ENCODE measurements at places on chromosomes 7 and 10.
A peak's percentile ranks its signal among the peaks of the same experiment; 100 is the strongest.

GRCh38 chr7:47573758-47574481 is 8.0 kb downstream of the TNS3 start:
- no peak for DNase-seq

- DNase-seq = peak; percentile 60
These were observed 984 bp upstream of the IKZF1 start for GRCh38 chr7:50303335-50304128.

DNA sequence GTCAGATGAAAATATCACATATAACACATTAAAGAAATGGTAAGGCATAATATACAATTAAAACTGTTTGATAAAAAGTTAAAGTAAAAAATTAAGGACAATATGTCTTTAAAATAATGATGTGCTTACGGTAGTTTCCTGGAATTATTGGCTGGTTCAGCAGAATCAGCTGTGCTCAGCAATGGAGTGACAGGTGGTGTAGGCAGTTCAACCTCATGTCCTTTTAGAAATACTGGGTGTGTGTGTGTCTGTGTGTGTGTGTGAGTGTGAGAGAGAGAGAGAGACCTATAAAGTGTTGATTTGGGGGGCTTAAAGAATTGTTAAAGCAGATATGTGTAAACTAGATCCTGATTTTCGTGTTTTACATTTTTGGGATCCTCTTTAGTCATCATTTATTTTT is 141.2 kb downstream of the ADAM22 start:
- no peak for DNase-seq

DNA sequence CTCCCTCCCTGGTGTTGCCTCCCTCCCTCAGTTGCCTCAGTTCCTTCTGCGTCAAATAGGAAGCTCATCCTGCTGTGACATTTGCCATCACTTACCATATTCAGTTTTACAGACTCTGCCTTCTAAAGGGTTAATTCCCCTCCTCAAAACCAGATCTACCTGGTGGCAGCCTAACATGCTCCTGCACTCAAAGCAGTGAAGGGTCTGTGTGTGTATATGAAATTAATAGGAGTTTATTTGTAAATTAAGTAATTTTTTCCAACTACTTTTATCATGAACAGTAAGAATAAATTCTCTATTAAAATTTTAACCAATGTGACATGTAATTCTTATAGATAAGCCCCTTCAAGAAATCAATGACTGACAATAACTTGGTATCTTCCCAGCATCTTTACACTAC is 158.6 kb upstream of the INSYN2A start:
- no peak for DNase-seq

DNA sequence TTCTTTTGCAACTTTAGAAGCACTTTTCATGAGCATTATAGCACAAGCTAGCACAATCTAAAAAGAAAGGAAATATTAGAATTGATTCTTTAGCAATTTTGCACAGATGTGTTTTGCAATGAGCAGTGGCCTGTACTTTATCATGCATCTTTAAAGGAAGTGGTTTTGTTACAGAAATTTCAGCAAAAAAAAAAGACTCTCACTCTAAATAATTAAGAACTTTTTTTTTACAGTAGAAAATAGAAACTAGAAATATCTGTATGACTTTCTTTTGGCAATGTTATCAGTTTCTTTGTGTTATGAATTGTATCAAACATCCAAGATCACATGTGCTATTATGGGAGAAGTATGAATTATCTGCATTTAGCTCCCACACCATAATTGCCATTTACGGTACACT is 195.7 kb upstream of the KLF6 start:
- DNase-seq = no peak

DNA sequence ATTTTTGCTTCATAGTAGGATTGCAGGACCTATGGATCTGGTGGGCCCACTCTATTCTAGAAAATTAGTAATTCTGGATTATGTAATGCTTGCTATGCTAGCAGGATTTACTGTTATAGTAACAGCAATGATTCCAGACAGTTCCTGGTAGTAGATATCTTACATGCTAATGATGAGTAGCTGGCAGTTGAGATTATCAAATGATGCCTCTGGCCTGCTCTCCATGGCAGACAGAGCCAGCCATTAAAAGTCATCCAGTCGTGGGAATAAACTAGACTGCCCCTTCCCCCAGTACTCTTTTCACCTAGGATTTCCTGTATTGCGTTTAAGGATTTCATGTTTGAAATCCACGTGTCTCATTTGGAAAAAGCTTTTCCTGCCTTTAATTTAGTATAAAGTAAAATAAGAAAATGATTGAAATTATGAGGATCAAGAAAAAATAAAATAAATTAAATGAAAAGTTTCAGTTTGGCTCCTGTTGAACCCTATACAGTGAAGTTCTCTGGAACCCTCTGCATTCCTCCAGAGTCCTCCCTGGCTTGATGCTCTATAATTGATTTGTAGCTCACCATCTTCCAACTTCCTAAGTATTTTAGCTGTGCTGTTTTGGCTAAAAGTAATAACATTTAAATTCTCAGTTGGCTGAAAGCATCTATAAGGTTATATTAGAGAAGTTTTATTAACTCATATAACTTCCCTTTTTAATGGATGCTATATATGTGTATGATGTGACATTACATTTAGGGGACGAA is 14.6 kb downstream of the UMAD1 start:
- DNase-seq = no peak

DNA sequence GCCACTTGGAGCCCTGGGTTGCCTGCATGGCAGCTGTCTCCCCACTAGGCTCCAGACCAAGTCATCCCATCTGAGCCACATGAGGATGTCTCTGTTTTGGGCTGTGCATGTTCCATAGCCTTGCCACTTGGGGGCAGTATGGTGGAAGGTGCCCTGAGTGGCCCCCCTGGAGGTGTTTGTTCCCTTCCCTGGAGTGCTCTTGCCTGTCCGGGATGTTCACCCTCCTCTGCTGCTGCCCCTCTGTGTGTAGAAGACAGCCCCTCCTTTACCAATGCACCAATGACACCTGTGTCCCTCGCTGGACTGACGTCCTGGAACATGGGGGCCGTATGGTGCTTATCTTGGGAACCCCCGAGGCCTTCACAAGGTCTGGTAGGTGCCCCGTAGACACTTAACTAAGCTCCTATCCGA is 100.2 kb downstream of the ACTR3B start:
- DNase-seq = peak; percentile 65

DNA sequence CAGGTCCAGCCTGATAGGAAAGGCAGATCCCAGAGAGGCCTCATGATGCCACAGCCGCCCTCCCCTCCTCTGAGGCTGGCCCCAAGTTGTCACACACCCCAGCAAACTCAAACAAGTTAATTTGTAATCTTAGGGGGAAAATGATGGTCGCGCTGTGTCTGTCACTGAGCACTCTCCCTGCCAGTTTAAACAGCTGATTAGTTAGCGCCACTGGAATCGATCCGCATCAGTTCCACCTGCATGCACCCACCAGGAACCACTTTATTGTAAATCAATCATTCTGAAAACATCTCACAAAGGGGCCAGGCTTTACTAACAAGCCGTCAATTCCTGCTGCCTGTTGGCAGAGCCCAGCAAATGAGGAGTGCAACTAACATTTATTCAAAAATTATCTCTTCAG is 870.9 kb downstream of the KCNMA1 start:
- DNase-seq = no peak

- DNase-seq = no peak
These were observed 41.9 kb upstream of the PSMG3 start for GRCh38 chr7:1611708-1612241.

GRCh38 chr7:78521961-78522360 is 723.4 kb downstream of the PHTF2 start:
- DNase-seq = no peak

- DNase-seq = no peak
These were observed 282.8 kb downstream of the GPR158 start for GRCh38 chr10:25457552-25457951.

DNA sequence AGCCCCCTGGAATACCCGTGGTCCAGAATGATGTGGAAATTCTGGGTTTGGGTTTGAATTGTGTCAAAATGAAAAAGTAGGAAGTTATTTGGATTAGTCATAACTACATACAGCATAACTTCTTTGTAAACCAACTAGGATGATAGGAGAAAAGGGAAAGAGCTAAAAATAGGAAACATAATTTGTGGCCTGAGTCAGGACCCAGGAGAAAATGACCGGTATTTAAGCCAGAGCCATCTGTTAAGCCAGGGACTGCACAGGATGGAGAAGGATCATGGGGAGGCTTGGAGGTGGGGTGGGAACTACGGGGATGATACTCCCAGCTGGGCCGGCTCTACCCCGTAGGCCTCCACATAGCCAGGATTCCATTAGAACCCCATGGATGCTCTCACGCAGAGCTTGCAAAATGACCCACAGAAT is 98.6 kb downstream of the MYOF start:
- DNase-seq = peak; percentile 41

DNA sequence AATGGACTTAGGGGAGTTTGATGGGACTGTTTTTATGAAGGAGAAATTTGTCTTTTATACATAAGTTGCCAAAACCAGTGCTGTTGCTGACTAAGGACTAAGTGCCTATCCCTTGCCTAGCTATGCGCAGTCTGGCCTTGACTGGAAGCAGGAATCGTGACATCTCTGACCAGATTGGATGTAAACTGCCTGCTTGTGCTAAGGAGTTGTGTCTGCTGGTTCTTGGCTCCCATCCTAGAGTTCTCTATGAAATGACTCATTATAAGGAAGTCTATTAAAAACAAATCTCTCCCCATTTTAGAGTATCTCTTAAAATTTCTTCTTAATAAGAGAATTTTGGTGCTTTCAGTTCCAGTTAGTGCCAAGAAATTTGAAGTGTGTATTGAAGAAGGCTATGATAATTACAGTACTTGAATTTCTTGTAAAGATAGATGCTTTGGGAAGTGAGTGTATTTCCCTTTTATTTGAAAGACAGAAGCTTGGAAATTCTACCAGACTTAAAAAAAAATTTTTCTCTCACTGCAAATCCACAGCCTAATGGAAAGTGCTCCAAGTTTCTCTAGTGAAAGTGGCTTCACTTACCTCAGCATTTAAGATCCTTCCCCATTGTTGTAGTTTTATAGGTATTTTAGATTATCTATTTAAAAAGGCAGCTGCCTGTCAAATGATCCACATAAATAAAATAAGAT is 77.6 kb downstream of the BICC1 start:
- no peak for DNase-seq

DNA sequence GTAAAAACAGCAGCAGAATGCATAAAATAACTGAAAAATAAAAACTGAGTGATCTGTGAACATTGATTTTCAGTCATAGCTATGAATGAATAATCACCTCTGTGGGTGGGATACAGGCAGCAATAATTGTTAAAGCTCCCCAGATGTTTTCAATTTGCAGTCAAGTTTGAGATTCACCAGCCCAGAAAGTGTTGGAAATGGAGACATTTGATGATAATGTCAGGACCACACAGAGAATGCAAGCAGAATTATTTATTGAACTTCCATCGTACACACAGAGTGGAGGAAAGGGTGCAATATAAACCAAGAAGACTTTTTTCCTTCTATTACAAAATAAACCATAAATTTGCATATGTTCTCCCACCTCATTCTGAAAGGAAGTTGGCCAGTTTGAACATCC is 601.7 kb downstream of the ANKRD7 start:
- DNase-seq = no peak

DNA sequence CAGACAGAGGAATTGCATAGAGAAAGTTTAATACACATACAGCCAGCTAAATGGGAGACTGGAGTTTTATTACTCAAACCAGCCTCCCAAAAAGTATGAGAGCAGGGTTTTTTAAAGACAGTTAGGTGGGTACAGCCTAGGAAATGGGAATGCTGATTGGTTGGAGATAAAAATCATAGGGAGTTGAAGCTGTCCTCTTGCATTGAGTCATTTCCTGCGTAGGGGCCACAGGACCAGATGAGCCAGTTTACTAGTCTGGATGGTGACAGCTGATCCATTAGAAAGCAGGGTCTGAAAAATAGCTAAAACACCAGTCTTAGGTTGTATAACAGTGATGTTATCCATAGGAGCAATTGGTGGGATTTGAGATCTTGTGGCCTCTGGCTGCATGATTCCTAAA is 76.1 kb upstream of the POM121L12 start:
- no peak for DNase-seq

GRCh38 chr7:35257251-35258124 is 3.6 kb upstream of the TBX20 start:
- DNase-seq = peak; percentile 60

- no peak for DNase-seq
These were observed 138.8 kb downstream of the KCNMA1 start for GRCh38 chr10:77498829-77499228.

- DNase-seq = no peak
These were observed 39.3 kb downstream of the VWA2 start for GRCh38 chr10:114278140-114278883.

GRCh38 chr7:34361663-34362250 is 296.3 kb upstream of the NPSR1 start:
- DNase-seq = no peak

DNA sequence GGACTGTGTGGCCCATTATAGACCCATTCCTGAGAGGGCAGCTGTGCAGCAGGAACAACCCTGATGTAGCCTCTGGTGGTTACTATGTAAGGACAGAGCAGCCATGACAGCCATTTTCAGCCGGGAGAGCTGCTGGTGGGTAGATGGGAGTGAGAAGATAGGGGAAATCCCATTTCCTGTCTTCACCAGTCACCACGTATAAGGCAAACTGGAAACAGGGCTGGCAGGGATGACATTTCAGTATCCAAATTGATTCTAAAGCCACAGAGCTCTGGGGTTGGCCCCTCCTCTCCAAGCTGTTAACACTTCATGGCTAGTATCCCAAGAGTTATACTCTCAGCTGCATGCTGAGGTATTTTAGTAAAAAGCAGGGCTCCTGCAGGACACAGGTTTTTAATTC is 15.2 kb upstream of the FZD1 start:
- DNase-seq = no peak

GRCh38 chr7:5005066-5005465 is 40.6 kb upstream of the RBAK start:
- DNase-seq = no peak

DNA sequence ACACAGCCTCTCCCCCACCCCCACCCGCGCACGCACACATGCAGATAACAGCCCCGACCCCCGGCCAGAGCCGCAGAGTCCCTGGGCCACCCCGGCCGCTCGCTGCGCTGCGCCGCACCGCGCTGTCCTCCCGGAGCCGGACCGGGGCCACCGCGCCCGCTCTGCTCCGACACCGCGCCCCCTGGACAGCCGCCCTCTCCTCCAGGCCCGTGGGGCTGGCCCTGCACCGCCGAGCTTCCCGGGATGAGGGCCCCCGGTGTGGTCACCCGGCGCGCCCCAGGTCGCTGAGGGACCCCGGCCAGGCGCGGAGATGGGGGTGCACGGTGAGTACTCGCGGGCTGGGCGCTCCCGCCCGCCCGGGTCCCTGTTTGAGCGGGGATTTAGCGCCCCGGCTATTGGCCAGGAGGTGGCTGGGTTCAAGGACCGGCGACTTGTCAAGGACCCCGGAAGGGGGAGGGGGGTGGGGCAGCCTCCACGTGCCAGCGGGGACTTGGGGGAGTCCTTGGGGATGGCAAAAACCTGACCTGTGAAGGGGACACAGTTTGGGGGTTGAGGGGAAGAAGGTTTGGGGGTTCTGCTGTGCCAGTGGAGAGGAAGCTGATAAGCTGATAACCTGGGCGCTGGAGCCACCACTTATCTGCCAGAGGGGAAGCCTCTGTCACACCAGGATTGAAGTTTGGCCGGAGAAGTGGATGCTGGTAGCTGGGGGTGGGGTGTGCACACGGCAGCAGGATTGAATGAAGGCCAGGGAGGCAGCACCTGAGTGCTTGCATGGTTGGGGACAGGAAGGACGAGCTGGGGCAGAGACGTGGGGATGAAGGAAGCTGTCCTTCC is 620 bp downstream of the EPO start:
- no peak for DNase-seq

- DNase-seq = no peak
These were observed 435 bp upstream of the PWWP2B start for GRCh38 chr10:132396494-132397035.
